ENCODE measurements at places on chromosomes 1 and 21. TPM values are rescaled to one million over a fixed set of nuclear protein-coding genes. Genes with fewer than 3 reads are reported as not detected.
A peak's percentile ranks its signal among the peaks of the same experiment; 100 is the strongest.

DNA sequence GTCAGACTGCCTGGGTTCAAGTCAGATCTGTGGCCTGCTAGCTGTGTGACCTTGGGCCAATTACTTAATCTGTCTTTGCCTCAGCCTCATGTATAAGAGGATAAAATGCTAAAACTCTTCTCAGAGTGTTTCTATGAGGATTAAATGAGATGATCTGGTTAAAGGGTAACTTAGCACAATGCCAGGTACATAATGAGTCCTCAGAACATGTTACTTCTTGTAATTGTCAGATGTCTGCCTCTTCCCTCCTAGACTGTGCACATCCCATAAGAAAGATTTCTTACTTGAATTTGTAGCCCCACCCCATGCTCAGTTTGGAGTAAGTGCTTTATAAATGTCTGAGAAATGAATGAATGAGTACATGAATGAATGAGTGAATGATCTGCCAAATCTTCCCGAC, 34.6 kb upstream of the HIVEP3 start:
- no peak overlapping the region for H3K27ac ChIP-seq
- no peaks in the 10 kb centered on the region for H3K4me1 ChIP-seq
- no peaks in the 10 kb centered on the region for H3K36me3 ChIP-seq
- no peaks in the 10 kb centered on the region for H3K27me3 ChIP-seq
- H3K4me3 ChIP-seq, result no peak overlapping the region

Gene CRB1
- 0.10 TPM for polyA plus RNA-seq

DNA sequence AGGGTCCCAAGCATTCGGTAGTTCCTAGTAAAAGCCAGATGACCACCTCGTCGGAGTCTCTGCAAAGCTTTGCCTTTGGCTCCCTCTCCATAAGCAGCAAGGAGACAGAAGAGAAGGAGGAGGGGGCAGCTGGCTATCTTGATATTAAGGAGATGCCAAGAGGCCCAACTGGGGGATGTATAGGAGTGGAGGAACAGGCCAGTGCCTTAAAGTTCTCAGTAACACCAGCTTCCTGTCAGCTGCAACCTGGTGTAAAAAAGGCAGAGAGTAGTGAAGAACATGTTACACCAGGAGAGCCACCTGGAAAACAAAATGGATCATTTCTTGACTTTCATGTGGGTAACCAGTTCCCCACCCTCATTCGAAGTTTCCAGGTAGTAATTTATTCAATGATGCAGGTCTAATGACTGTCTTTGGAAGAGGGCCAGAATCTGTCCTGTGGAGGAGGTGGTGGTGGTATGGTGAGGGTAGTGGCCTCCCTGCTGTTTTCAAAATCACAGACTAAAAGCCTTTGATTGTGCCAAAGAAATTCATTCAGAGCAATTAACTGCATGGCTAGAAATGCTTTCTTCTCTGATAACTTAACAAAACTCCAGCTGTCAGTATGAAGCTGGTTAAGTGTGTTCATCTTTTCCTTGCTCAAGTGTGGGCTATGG, 27.3 kb downstream of the TMEM200B start:
- no peaks in the 10 kb centered on the region for H3K4me1 ChIP-seq
- DNase-seq, result no peak
- H3K4me3 ChIP-seq, result no peak overlapping the region
- H3K27ac ChIP-seq, result no peak overlapping the region

DNA sequence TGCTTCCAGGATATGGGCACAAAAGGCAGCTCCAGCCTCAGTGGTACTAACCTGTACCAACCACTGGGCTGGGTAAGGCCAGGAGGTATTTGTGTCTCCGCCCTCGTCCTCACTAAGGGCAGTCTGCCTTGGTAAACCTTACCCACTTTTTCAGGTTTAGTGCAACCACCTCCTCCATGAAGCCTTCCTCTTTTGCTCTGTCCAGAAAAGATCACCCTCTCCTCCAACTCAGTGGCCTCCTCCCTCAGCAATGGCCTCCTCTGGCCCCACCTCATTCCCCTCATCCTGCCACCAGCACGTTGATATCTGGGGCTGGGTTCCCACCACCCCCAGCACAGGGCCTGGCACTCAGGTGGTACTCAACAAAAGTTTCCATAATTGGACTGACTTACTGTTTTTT, 161.5 kb downstream of the GRIK3 start:
- H3K4me1 ChIP-seq, result no peaks in the 10 kb centered on the region
- no peak overlapping the region for H3K27ac ChIP-seq
- no peak overlapping the region for H3K4me3 ChIP-seq
- DNase-seq, result no peak
- no peaks in the 10 kb centered on the region for H3K36me3 ChIP-seq
- peaks cover 3% of the 10 kb centered on the region for H3K27me3 ChIP-seq

GRCh38 chr1:204383163-204383904, 23.6 kb upstream of the PLEKHA6 start:
- no peaks in the 10 kb centered on the region for H3K27me3 ChIP-seq
- no peak overlapping the region for H3K27ac ChIP-seq
- no peaks in the 10 kb centered on the region for H3K36me3 ChIP-seq
- H3K4me3 ChIP-seq, result no peak overlapping the region
- DNase-seq, result no peak

DNA sequence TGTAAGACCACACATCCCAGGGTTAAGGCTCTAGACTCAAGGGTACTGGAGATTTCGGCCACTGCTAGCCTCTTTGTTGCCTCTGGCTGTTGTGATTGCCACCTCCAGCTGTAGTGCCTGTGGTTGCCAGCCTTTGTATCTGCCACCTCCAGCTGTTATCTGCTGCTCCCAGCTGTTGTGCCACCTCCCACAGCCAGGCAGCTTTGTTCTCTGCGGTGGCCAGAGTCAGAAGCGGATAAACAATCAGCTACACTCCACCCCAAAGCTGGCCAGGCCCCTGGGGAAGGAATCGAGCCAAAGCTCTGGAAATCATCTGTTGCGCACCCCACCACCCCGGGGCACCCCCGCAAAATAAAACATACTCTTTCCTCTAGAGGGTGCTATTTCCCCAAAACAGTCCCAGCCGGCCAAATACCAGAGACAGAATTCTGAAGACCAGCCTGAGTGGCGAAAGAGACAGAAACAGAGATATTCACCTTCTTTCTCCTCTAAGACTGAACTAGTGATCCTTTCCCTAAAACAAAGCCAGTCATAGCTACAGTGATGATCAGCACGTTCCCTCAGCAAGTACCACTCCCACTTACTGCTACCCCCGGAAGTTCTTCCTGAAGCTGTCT, 14.8 kb upstream of the PIGM start:
- H3K4me1 ChIP-seq, result no peaks in the 10 kb centered on the region
- no peak overlapping the region for H3K4me3 ChIP-seq
- H3K27me3 ChIP-seq, result peaks cover 4% of the 10 kb centered on the region
- DNase-seq, result peak; percentile 51
- H3K27ac ChIP-seq, result no peak overlapping the region

Gene LIPI
- not detected for polyA plus RNA-seq

DNA sequence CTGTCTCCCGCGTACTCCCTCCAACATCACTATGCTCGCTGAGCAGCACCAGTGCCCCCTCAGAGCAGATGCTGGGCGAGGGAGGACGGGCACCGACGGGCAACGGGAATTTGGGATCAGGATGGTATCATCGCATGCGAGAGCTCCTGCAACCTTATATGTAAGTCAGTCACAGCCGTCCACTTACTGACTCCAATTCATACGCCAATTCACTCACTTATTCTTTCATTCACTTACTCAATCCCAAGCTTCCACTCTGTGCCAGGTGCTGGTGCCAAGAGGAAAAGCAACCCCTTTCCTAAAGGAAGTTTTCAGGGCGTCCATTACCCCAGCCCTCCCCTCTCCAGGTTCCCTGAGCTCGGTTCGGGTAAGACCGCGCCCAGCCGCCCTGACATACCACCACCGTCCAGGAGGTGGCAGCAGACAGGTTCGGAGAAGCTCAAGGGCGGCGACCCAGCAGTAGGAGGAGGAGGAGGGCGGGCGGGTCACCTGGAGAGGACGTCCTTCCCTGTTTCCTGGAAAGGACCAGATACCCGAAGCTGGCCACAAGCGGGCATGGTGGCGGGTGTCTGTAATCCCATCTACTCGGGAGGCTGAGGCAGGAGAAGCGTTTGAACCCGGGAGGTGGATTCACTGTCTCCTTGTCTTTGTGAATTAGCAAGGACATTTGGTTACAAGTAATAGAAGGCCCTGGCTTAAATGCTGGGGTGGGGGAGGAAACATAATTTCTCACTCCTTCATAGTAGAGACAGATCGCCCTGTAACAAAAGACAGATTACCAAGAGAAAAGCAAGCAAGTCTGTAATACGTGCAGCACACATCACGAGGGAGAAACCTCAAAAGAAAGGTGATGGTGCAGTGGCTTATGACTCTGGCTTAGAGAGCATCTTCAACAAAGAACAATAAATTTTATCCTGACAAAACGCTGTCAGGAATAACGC, 7.6 kb upstream of the IL22RA1 start:
- no peaks in the 10 kb centered on the region for H3K27me3 ChIP-seq
- H3K4me3 ChIP-seq, result peak overlapping the region; percentile 18
- peak overlapping the region; percentile 86 for H3K27ac ChIP-seq
- no peaks in the 10 kb centered on the region for H3K36me3 ChIP-seq
- peak; percentile 95 for DNase-seq
- H3K4me1 ChIP-seq, result peaks cover 22% of the 10 kb centered on the region

Gene PGLYRP3
- not detected for polyA plus RNA-seq

Gene OR2L2
- polyA plus RNA-seq, result 0.53 TPM

DNA sequence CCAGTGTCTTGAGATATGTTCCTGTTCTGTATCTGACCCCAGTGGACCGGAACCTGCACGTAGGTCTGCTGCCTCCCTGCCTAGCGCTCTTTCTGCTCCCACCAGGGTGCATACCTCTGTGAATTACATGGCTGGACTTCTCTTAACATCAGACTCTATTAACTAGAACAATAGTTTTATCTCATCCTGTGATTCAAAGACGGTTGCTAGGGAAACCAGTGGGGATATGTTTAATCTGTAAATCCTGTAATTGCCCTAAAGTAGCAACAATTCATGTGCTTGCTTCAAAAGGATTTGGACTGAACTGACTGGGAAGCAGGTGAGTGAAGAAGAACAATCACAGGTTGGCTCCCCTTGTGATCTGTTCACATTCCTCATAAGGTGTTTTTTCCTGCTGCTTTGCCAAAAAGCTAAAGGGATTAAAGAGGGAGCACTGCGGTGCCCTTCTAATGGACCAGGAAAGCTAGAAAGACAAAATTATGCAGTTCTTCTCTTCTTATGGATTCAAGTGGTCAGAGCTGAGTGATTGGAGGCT, 52.7 kb upstream of the DIRAS3 start:
- H3K36me3 ChIP-seq, result no peaks in the 10 kb centered on the region
- no peak overlapping the region for H3K27ac ChIP-seq
- peak; percentile 30 for DNase-seq
- no peak overlapping the region for H3K4me3 ChIP-seq

- H3K27me3 ChIP-seq, result no peaks in the 10 kb centered on the region
- H3K4me3 ChIP-seq, result no peak overlapping the region
- H3K4me1 ChIP-seq, result no peaks in the 10 kb centered on the region
- DNase-seq, result no peak
- no peaks in the 10 kb centered on the region for H3K36me3 ChIP-seq
- H3K27ac ChIP-seq, result no peak overlapping the region
Measured at GRCh38 chr1:213419401-213420030, 368.5 kb downstream of the RPS6KC1 start.

DNA sequence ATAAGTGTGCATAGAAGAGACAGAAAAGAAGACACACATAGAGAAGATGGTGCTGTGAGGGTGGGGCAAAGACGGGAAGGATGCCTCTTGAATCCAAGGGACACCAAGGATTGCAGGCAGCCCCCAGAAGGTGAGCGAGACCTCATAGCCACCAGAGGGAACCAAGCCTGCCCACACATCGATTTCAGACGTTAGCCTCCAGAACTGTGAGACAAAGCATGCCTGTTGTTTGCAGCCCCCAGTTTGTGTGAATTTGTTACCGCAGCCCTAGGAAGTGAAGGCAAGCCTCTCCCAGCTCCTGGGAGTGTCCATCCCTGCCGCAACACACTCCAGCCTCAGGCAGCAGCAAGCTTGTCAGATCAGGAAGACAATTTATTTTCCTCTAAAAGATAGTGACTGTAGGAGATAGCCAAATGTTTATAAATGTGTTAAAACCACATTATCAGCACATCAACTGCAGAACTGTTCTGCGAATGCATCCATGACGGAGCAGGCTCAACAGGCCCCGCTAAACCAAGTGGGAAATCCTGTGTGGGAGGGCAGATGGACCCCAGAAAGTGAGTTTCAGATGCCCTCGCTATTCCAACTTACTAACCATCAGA, 543.3 kb downstream of the MATN1 start:
- no peak overlapping the region for H3K4me3 ChIP-seq
- no peaks in the 10 kb centered on the region for H3K27me3 ChIP-seq
- H3K27ac ChIP-seq, result no peak overlapping the region
- no peaks in the 10 kb centered on the region for H3K36me3 ChIP-seq
- no peaks in the 10 kb centered on the region for H3K4me1 ChIP-seq

- no peak overlapping the region for H3K27ac ChIP-seq
- no peaks in the 10 kb centered on the region for H3K36me3 ChIP-seq
- H3K4me1 ChIP-seq, result no peaks in the 10 kb centered on the region
- DNase-seq, result no peak
- H3K27me3 ChIP-seq, result peaks cover 3% of the 10 kb centered on the region
- H3K4me3 ChIP-seq, result no peak overlapping the region
Measured at GRCh38 chr1:46458190-46458589, 31.4 kb upstream of the DMBX1 start.

Gene DNTTIP2
- polyA plus RNA-seq, result 60.8 TPM

GRCh38 chr1:28517649-28517999, 11.8 kb downstream of the RCC1 start:
- DNase-seq, result no peak
- no peak overlapping the region for H3K4me3 ChIP-seq
- no peaks in the 10 kb centered on the region for H3K27me3 ChIP-seq
- H3K27ac ChIP-seq, result peak overlapping the region; percentile 72
- H3K4me1 ChIP-seq, result peaks cover 15% of the 10 kb centered on the region

Gene NBPF20
- polyA plus RNA-seq, result 0.54 TPM

- H3K27ac ChIP-seq, result no peak overlapping the region
- peaks cover 9% of the 10 kb centered on the region for H3K4me1 ChIP-seq
- no peaks in the 10 kb centered on the region for H3K27me3 ChIP-seq
Measured at GRCh38 chr21:43658769-43659135, 536 bp downstream of the HSF2BP start.

Data from small intestine (tissue), 16 donors.